Daoy (cell line): ENCODE measurements at places on chromosomes 11 and 22. TPM values are rescaled to one million over a fixed set of nuclear protein-coding genes. Genes with fewer than 3 reads are reported as not detected.

PNPLA3 gene
- total RNA-seq = 1.4 and 4.2 TPM in 2 replicates

- no peak for DNase-seq
Observed at GRCh38 chr11:87020764-87021365, 16.9 kb upstream of the TMEM135 start.

LRRC74B gene
- not detected in 2 replicates for total RNA-seq

DNA sequence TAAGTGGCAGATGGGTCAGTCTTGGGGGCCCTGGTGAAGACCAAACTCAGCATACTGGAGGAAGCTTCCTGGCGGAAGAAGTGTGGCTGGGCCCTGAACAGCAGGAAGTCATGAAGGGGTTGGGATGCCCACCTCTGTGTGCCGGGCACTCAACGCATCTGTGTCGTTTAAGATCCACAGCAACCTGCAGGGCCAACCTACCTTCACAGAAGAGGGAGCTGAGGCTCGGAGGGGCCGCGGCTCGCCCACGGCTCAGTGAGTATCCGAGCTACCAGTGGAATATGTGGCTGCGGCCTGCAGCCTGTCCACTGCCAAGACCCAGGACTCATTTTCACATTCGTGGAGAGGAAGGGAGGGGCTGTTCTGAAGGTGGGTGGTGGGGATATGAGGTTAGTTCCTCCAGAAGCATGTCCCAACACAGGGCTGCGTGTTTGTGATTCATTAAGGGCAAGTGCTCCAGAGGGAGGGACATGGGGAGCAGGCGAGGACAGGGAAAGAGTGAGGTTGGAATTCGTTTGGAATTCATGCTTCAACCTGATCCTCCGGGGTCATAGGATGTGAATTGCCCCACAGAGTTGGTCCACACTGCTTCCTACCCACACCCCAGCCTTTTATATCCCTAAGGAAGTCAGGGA lies 99.6 kb downstream of the MPPED1 start:
- no peak for DNase-seq

ROBO4 gene
- total RNA-seq = 0.69 and 3.6 TPM in 2 replicates

DNA sequence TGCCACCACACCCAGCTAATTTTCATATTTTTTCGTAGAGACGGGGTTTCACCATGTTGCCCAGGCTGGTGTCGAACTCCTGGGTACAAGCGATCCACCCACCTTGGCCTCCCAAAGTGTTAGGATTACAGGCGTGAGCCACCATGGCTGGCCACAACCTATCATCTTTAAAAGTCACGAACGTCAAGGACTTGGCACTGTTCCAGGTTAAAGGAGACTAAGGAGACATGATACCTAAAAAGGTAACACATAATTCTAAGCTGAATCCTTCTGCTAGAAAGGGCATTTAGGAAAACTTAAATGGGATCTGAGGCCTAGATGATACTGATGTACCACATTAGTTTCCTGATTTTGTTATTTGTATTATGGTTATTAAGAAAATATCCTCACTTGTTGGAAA lies 43.3 kb upstream of the SYT9 start:
- DNase-seq = no peak

GRCh38 chr11:73157101-73158010 lies 15.2 kb upstream of the FCHSD2 start:
- DNase-seq = peak; percentile 45

DNA sequence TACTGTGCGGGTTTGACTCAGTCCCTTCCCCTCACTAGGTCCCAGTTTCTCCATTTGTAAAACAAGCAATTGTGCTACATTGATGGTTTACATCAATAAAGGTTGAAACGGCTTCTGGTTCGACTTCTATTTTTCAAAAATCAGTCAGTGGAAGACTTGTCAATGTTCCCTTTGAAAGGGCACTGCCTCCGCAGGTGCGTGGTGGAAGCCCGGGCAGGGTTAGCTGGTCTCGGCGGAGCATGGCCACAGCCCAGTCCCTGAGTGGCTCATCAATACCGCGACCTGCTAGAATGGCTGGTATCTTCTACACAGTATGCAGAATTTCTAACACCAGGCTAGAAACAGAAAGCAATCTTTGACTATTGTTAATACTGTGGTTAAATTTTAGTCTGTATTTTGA lies 16.1 kb downstream of the MS4A10 start:
- no peak for DNase-seq

DNA sequence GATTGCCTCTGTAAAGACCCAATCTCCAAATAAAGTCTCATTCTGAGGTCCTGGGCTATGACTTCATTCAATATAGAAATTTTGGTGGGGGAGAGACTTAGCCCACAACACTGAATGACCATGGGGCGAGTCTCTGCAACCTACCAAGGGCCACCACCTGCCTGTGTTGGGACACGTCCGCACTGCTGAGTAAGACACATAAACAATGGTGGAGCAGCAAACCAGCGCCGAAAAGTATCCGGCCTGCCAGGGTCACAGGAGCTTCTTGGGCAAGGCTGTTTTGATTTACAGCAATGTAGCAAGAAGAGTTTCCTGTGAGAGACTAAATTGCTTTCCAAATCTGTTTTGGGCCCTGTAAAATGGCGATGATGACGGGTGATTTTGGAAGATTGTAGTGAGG lies 122.3 kb downstream of the SHANK2 start:
- DNase-seq = no peak

DNA sequence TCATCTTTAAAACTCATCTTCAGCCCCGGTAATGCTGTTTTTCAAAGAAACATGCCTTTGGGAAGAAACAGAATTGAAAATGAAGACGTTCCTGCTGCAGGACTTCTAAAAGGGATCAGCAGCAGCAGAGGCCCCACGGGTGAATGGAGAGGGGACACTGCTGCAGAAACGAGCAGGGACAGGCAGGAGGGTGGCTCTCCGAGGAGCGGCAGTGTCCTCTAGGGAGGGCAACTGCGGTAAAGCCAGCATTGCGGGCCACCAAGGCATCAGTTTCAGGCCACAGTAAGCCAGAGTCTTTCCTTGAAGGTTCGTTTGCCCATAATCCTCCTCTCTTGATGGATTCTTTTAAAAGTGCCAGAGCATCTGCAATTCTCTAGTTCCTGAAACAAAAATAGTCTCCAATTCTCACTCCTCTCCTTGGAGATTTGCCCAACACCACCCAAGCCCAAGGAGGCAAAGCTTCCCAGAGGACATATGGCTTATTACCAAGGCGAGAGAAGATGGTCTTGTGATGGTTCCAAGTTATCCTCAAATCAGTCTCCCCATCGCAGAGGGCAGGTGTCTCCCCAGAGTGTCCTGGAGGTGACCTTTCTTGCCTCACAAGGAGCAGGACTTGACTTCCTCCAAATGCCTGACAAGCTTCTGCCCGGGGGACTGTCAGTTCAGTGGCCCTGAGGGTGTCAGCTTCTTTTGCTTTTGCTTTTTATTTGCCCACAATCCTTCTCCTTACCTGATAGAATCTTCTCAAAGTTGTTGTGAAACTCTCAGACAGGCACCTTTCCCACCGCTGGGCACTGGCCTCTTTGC lies 341.1 kb upstream of the B3GAT1 start:
- no peak for DNase-seq

DNA sequence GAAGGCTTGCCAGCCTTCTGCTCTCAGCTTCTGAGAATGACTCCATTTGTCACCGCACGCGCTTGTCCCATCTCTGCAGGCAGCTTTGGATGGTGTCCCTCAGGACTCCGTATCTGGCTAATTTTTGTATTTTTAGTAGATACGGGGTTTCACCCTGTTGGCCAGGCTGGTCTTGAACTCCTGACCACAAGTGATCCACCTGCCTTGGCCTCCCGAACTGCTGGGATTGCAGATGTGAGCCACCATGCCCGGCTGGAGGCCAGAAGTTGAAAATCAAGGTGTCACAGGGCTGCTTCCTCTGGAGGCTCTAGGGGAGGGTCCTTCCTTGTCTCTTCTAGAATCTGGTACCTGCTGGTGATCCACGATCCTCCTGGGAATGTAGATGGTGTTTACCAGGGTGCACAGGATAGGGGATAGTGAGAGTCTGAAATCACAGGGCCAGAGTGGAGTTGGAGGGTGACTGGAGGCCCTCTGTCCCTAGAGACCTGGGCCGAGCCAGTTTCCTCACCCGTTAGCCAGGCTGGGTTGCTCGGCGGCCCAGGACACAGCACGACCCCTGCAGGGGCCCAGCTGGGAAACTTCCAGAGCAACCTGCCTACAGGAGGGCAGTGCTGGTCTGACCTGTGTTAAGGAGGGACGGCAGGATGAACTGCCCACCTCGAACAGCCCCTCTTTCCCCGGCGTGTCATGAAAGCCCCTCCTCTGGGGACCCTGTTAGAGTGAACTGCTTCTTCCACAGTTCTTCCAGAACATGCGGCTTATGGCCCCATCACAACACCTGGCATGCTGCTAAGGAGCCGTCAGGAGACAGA lies 48.9 kb upstream of the SHANK2 start:
- no peak for DNase-seq

DAGLA gene
- total RNA-seq = 0.65 and 0.91 TPM in 2 replicates

DNA sequence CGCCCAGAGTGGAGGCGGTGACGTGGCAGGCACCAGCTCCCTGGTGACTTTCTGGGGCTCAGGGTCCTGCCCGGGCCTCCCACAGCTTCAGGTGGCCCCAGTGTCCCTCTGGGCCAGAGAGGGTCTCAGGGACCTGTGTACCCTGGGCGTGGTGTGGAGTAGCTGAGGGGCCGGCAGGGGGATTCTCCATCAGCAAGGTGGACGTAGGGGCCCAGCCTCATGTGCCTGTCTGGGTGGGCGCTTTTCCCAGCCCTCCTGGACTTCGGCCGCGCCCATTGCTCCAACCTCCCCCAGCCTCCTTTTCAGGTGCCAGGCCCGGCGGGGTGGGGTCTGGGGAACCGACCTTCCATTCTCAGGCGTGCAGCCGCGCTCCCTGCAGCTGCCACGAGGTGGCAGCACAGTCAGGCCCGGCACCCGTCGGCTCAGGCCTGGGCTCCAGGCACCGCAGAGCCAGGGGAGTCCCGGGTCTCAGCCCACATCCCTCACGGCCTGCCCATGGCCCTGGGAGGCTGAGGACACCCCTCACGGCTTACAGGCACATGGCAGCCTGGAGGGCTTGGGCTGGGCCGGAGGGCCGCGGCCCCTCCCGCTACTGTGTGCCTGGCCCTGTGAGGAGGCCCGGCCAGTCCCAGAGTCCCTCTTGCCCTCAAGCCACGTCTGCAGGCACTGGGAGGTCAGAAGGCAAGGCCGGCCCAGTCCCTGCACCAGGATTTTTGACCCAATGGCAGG lies 19.9 kb upstream of the MUC5B start:
- peak; percentile 66 for DNase-seq

PPP1R14B gene
- 414 and 421 TPM in 2 replicates for total RNA-seq

- DNase-seq = peak; percentile 33
Observed at GRCh38 chr22:19060356-19061009, 61.7 kb downstream of the DGCR2 start.

- no peak for DNase-seq
Observed at GRCh38 chr22:44837481-44837880, 85.1 kb downstream of the ARHGAP8 start.

GRCh38 chr22:33889748-33890147 lies 30.5 kb downstream of the LARGE1 start:
- no peak for DNase-seq

GRM5 gene
- total RNA-seq = not detected in 2 replicates

DNA sequence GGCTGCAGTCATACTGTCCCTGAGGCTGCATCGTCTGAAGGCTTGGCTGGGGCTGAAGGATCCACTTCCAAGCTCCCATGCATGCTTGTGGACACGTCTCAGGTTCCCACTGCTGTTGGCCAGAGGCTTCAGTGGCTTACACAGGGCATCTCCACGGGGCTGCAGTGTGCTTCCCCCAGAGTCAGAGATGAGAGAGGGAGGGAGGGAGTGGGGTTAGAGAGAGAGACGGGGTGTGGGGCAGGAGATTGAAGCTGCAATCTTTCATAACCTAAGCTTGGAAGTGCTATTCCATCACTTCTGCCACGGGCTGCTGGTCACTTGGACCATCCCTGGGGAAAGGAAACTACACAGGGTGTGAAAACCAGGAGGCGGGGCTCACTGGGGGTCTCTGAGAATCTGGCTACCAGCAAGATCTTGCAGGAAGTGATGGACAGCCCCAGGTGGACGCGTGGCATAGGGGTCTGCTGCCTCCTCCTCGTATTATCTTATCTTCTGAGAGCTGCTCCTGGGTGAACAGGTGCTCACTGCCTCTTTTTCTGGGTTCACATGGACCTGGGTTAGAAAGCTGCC lies 63.0 kb upstream of the MYEOV start:
- DNase-seq = no peak

- peak; percentile 74 for DNase-seq
Observed at GRCh38 chr22:30425616-30426387, at the start of gene MTFP1. Gene MTFP1 (plus strand): TSS chr22:30425768. CDS start chr22:30425880, 112 bp downstream.

OR51B2 gene
- total RNA-seq = not detected in 2 replicates

GRCh38 chr11:27215471-27216269 lies 147.3 kb downstream of the CCDC34 start:
- DNase-seq = peak; percentile 58

CD59 gene
- 246 and 312 TPM in 2 replicates for total RNA-seq

HTR3A gene
- total RNA-seq = not detected in 2 replicates

NELL1 gene
- not detected in 2 replicates for total RNA-seq

GRCh38 chr11:128195057-128195751 lies 392.2 kb downstream of the ETS1 start:
- no peak for DNase-seq

GRCh38 chr11:99069856-99070444 lies 49.2 kb downstream of the CNTN5 start:
- peak; percentile 34 for DNase-seq

DNA sequence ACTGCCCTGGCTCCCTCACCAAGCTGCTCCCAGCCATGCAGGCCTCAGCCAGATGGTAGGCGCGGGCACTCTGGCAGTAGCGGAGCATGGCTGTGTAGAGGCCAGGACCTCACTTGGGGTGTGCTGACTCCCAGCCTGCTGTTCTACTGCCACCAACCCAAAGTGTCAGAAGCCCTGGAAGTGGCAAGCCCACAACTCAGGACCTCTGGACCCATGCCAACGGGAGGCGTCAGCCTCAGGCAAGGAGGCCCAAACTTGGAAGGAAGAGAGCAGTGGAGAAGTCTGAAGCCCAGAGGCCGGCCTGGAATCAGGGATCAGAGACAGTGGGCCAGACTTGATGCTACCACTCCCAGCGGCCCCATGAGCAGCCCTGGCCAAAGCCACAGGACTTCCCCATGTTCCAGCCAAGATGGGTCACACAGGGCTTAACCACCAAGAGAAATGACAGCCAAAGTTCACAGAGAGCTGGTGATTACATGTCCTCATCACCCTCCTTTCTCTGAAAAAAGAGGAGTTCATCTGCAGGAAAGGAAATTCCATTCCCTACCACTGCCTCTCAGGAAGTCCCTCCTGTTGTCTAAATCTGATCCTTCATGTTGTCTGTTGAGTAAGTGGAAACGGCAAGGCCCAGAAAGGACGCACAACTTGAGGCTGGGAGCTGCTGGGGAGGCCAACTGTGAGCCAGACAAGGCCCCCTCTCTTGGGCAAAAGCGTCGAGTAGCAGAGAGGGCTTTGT lies 4.4 kb downstream of the ARRB1 start:
- DNase-seq = peak; percentile 36

DNA sequence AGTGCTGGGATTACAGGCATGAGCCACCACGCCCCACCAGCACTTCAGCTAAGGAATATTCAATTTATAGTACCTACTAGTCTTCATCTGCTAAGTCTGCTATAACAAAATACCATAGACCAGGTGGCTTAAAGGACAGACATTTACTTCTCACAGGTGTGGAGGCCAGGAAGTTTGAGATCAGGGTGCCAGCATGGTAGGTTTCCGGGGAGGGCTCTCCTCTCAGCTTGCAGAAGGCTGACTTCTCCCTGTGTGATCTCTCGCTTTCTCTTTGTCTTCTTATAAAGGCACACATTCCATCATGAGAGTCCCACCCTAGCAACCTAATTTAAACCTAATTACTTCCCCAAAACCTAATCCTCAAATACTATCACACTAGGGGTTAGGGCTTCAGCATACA lies 433.0 kb downstream of the INSC start:
- DNase-seq = no peak

- DNase-seq = peak; percentile 1
Observed at GRCh38 chr11:79942090-79942489, 501.3 kb upstream of the TENM4 start.

GRCh38 chr22:29617922-29618629 lies 14.6 kb downstream of the NF2 start:
- DNase-seq = peak; percentile 30

PEX26 gene
- total RNA-seq = 15.4 and 20.8 TPM in 2 replicates
